ENCODE measurements at places on chromosomes 16 and 17.

GRCh38 chr17:48498164-48498850, 32.5 kb downstream of the HOXB1 start:
- no peak for DNase-seq

GRCh38 chr17:57552114-57552624, 192.9 kb downstream of the CCDC182 start:
- DNase-seq = peak; percentile 88

DNA sequence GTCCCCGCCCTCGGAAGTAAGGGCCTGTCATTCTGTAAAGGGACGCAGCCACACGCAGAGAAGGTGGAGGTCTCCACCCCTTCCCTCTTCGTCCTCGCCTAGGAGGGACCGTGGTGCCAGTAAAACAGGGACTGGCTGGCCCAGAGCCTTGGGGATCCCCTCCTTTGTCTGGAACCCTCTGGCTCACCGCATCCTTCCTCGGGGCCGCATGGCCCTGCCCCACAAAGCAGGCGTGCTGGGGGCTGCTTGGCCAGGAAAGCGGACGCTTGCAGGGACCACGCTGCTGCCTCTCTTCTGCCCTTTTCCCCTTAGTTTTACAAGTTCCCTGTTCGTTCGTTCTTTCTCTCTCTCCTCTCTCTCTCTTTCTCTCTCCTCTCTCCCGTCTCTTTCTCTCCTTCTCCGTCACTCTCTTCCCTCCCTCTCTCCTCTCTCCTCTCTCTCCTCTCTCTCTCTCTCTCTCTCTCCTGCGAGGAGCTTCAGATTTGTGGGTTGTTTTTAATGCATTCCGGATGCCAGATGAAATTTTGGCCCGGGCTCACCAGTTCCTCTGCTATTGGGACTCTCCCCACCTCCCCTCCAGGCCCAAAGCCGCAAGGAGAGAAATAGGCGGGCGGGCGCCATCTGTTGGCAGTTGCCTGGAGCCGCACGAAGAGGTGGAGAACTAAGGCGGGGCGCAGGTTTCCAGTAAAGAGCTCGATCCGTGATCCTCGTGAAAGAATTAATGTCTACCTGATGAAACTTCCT, 35.1 kb upstream of the CDRT4 start:
- DNase-seq = peak; percentile 52

- DNase-seq = no peak
These were observed 25.7 kb downstream of the CLEC16A start for GRCh38 chr16:10970065-10970464.

DNA sequence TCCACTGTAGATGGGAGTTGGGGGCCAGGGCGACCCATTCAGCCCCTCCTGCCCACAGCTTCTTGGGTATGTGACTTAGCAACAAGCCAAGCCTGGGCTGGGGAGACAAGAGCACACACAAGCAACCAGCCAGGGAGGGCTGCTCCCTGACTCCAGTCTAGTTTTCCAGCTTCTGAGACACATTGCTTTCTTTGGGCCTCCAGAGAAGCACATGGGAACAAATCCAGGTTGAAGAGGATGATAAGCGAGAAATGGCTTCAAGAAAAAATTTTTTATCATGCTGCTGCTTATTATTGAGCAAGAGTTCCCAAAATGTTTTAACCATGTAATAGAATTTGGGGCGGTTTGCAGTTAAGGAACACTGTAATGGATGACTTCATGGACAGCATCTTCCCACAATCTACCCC, 173.7 kb downstream of the SOX9 start:
- no peak for DNase-seq

DNA sequence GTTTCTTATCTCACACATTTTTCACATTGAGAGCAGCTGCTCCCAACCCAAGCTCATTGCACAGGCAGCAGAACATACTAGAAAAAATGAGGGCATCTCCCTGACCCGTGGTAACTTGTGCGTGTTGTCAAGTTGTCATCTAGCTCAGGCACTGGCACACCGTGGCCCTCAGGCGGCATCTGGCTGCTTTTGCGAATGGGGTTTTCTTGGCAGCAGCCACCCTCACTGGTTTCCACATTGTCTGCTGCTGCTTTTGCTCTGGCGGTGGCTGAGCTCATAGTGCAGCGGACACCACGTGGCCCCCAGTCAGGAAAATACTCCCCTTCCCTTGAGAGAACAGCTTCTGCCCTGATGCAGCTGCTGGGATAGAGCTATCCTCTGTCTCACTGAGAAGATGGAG, 9.4 kb upstream of the TEDC2 start:
- peak; percentile 54 for DNase-seq

DNA sequence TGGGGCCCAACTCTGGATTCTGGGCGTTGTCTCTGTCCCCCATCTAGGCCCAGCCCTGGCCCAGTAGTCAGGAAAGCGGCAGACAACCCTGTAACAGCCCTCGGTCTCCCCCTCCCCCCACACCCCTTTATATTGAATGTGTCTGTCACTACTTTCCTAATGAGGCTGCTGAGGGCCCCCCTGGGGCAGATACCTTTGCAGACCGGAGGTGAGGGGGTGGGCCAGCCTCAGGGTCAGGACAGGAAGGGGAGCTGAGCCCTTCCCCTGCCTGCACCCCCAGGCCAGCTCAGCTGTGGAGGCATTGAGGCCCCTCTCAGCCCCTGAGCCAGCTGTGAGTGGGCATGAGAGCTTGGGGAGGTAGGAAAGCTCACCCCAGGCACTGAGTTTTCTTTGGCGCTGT, 17.1 kb downstream of the RAI1 start:
- no peak for DNase-seq

DNA sequence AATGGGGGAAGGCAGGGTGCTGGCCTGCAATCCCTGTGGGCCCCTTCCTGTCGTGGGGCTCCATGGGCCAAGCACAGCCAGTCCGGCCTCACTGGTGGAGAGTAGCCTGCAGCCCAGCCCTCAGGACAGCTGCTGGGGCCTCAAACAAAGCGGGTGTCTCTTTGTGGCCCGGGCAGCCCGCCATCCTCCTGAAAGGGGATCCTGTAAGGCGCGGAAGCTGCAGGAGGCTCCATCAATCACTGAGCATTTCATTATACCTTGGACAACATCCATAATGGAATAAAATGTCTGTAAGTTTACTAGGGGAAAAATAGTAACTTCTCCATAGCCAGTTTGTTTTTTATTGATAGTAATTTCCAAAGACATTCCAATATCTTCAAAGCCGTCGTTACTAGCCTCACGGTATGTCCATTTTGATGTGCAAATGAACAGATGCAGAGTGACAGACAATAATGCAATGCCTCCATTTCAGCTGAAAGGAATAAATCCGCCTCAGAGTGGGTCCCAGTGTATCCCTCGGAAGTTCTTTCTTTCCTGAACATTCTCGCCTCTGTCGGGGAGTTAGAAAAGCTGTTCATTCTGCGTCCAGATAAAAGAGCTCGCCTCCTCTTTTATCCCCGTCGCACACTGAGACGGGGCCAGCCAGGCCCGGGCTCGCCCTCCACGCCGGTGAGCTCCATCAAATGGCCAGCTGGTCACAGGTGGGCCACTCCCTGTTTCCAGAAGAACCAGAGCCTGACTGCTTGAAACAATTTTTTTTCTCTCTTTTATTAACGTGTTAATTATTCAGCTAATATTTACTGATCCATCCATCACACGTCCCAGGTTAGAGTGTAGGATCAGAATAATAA, 14.4 kb downstream of the WSCD1 start:
- DNase-seq = no peak

- no peak for DNase-seq
These were observed 632.9 kb upstream of the C16orf82 start for GRCh38 chr16:26433807-26434206.

DNA sequence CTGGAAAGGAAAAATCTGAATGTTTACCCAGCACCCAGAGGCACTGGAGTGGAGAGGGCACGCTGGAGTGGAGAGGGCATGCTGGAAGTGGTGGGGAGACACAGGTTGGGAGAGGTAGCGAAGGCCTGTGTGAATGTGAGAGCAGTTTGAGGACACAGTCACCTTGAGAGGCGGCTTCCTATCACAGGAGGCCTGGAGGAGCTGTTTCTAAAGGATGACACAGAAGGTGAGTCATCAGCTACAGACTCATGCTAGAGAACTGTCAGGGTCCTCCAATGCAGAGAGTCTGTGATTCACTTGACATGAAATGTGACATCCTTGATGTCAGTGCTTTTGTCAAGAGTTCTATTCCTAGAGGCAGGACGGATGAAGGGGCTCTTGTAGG, 13.8 kb downstream of the CTRL start:
- DNase-seq = peak; percentile 82

GRCh38 chr17:50845240-50846147, 10.1 kb downstream of the WFIKKN2 start:
- peak; percentile 65 for DNase-seq

- DNase-seq = peak; percentile 51
These were observed 68.0 kb upstream of the MRTFB start for GRCh38 chr16:14003074-14003570.

- peak; percentile 55 for DNase-seq
These were observed 1.0 kb upstream of the AIPL1 start for GRCh38 chr17:6435968-6436367.

DNA sequence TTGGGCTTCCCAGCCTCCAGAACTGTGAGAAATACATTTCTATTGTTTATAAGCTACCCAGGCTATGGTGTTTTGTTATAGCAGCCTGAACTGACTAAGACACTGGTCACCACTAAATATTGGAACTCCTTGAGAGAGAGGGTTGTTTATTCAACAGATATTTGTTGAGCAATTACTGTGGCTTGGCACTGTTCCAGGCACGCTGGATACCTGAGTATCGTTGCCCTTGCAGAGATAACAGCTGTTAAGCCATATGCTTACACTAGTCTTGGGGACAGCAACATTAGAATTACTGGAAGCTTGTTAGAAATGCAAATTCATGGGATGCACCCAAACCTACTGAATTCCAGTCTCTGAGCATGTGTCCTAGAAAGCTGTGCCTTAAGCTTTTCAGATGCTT, 230.7 kb downstream of the HS3ST4 start:
- DNase-seq = no peak

GRCh38 chr17:49730785-49731434, 23.1 kb upstream of the SLC35B1 start:
- no peak for DNase-seq

DNA sequence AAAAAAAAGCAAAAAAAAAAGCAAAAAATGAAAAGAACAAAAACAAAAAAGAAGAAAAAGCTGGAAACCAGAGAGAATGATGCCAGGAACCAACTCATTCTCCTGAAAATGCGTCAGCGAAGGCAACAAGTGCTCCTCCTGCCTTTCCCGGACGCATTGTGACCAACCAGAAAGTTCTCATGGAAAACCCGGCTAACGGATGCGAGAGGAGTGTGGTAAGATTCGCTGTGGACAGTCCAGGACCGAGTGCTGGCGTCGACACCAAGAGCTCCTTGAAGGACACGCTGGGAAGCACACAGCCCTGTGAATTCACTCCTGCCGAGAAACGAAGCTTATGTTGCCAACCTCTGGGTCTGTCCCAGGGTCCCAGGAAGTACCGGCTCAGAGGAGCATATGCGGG, 43.4 kb downstream of the METRNL start:
- DNase-seq = no peak

- no peak for DNase-seq
These were observed 751 bp upstream of the FOXC2 start for GRCh38 chr16:86565644-86566511.

DNA sequence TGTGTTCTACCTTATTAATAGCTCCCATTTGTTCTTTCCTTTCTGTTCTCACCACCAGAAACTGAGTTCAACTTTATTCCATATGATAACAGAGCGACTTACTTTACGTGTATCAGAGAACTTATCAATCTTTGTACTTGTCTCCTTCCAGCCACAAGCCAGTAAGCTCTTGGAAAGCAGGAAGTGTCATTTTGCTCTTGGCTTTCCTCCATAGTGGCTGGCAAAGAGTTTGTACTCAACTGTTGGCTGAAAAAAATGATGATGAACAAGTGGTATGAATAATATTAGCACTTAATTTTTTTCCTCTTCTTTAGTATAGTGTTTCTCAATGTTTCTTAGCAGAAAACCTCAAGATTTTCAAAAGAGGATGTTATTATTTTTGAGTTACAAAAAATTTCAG, 182.4 kb upstream of the TOM1L1 start:
- no peak for DNase-seq

GRCh38 chr16:2857451-2858244, at the start of gene PRSS22:
TSS of gene PRSS22 (minus strand) at chr16:2858170. CDS start at chr16:2858104, 66 bp downstream.
- DNase-seq = no peak

DNA sequence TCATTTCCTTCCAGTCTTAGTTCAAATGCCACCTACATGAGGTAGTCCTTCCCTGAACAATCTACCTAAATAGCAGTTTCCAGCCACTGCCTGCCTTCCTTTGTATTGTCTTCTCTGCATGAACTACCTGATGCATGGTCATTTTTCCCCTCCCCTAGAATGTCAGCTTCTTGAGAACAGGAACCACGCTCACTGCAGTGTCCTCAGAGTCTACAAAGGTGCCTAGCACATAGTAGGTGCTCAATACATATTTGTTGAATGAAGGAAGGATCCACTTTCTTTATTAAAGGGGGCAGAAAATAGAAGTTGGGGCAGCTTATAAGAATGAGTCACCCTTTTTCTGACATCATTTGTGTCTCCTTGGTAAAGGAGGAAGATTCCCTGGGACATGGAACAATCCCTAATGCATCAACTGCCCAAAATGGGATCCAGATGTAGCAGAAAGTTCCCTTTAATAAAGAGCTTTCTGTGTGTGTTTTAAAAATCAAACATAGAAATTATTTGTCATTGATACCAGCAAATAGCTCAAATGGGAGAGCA, 4.4 kb upstream of the CYLD start:
- DNase-seq = no peak

- DNase-seq = no peak
These were observed 32.6 kb downstream of the COPZ2 start for GRCh38 chr17:48004983-48005382.

- DNase-seq = no peak
These were observed 81.6 kb upstream of the CDC42EP4 start for GRCh38 chr17:73393381-73393780.

DNA sequence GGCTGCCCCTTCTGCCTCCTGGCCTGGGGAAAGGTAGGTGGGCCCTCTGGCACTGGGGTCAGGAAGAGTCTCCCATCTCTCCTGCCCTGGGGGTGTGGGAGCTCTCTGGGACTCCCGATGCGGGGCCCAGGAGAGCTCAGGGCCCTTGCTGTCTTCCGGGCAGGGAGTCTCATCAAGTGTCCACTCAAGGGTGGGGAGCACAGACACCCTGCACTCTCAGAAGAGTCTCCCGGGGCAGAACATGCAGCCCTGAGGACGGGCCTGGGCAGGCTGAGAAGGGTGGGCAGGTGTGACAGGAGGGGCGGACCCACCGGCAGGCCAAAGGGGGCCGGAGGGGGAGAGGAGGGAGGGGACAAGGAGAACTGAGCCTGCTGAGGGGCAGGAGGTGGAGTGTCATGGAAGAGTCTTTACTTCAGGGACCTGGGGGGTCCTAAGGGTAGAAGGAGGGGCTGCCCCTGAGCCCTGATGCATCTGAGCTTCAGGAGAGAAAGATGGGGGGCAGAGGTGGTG, 8.4 kb upstream of the PKMYT1 start:
- DNase-seq = no peak
